ENCODE measurements at places on chromosomes 5 and 9.

GRCh38 chr5:66130493-66130892 is 13.6 kb upstream of the SREK1 start:
- DNase-seq: no peak

DNA sequence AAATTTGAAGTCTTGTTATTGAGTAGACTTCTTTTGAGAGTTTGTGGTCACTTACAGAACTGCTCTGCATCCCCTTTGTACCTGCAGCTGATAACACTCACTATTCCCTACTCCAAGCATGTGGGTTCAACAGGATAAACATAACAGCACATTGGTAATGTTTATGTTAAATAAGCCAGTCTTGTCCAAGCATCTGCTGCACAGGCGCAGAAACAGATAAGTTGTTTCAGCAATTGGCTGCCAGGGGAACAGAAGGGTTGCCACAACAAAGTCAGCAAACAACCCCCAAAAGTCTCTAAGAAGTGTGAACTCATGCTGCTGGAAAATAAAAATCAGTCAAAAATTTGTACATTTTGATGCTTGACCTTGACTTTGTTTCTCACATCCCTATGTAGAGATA is 174.6 kb downstream of the GDNF start:
- no peak for DNase-seq

DNA sequence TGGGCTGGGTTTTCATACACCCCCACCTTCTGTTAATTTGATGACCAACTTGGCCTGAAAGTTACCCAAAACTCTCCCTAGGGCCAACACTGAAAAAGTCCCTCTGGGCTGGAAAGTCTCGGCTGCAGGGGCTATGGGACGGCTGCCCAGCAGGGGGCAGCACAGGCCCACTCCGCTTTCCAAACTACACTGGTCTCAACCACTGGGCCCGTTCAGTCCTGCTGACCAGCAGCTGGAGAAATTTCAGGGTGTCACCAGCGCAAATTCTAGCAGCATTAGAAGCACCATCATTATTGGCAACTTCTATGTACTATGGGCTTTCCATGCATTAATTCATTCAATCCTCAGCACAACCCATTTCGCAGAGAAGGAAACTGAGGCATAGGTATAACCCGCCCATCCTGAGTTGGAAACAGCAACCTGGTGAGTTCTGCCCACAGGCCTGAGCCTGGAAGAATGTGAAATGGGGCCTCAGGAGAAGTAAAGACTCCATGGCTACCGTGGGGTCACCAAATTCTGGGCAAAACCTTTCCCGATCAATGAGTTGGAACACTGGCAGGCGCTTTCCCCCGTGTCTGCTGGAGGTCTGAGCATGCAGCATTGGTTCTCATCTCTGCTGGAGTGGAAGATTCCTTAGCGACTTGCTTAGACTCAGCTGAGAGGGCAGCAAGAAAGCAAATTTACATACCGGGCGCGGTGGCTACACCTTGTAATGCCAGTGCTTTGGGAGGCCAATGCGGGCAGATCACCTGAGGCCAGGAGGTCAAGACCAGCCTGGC is 9.7 kb downstream of the ORM2 start:
- peak; percentile 50 for DNase-seq

DNA sequence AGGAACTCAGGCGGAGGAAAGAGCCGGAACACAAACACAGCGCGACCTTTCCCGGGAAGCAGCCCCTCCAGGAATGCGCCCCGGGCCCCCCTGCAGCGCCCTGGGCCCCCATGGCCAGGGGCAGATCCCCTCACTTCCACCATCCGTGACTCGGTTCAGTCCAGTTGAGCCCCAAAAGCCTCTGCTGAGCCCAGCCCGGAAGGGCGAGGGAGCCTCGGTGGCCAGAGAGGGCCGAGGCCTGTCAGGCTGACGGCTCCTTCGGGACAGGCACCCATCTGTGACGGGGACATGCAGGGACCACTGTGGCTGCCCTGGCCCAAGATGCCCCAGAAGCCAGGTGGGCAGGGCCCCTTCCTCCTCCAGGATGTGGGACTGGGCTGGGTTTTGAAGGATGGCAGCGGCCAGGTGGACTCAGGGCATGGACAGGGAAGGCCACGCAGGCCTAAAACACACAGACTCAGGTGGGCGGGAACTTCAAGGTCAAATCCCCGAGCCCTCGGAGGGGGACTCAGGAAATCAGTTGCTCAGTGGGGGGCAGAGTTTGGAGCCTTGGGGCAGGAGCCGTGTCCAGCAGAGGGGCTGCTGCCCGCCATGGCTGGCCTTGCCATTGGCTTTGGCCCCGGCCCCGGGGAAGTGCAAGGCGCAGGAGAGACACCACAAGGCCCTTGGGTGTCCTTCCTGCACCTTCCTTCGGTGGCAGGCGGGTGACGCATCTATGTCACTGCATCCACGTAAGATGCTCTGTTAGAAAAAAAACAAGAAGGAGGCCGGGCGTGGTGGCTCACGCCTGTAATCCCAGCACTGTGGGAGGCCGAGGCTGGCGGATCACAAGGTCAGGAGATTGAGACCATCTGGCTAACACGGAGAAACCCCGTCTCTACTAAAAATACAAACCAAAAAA is 29.7 kb upstream of the ABO start:
- no peak for DNase-seq

- no peak for DNase-seq
Measured at GRCh38 chr5:114390431-114390830, 28.6 kb downstream of the KCNN2 start.

GRCh38 chr5:9040475-9040874 is 505.4 kb downstream of the SEMA5A start:
- no peak for DNase-seq

- DNase-seq: no peak
Measured at GRCh38 chr9:106478312-106478711, 384.7 kb upstream of the ZNF462 start.

DNA sequence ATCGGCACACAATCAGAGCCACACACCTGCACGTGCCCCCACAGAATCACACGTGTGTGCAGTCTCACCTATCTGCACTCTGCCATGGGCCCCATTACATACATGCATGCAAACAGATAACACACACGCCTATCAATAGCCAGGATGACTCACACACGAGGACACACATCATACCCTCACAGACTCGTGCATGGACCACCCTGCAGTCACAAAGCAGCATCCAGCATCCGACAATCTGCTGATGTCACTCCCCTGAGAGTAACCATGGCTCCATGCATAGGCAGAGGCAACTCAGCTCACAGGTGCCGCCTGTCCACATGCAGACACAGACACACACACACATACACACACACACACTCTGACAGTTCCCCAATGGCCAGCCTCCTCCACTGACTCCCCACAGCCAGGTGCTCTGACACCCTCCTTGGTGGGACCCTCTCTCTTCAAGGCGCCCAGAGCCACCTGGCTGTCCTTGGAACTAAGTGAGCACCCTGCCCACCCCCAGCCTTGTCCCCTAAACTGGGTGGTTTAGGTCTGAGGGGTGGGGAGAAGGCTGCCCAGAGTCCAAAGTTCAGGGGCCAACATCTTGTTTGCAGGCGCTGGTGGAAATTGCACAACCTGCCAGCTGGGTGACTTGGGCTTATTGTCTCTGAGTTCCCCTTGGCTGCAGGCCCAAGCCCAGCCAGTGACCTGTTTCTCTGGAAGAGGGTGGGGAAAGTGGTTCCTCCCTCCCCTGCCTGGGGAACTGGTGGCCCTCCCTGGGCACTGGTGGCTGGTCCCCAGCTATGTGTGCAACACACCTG is 34.6 kb upstream of the NEK6 start:
- DNase-seq: no peak

DNA sequence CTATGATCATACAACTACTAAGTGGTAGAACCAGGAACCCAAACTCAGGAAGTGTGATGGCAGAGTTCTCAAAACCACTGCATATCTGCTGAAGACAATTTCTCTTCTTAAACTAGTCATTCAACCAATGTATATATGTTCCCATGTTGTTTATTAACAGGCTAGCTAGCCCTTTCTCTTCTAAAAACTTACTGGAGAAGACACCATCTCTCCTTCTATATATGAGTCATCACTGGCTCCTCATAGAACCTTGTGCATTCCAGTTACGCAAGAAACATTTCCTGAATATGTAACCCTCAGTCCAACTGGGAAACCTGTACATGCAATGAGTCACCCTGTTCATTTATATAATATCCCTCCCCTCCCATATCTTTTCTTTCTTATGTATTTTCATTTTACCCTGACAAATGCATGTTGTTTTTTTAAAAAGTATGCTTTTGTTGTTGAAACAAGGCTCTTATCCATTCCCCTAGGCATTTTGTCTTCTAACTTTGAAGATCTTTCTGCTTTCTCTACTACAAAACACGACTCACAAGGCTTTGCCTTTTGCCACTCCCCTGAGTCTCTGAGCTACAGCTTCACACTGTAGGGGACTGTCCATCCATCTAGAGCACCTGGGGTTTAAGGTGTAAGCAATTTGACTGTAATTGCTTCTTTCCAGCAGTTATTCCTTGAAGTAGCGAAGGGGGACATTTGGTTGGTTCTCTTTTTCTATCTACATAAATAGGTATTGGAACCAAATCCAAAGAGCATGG is 119.5 kb downstream of the ANXA1 start:
- DNase-seq: no peak

DNA sequence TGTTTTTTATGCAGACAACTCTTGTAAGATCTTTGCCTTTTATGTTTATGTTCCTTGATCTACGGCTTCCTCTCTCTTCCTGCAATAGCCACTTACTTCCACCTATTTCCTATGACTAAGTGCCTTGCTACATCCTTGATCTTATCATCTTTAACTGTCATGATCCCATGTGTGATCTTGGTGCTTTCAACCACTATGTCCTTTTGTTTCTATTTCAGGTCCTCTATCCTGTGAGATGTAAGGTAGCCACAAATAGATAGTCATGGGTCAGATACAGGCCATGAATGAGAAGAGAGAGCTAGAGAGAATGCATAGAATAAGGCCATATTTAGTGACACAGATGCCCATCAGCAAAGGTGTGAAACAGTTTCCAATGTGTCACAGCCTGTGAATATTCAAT is 243.6 kb upstream of the HAPLN1 start:
- no peak for DNase-seq

GRCh38 chr5:176489077-176489476 is 40.9 kb downstream of the FAF2 start:
- no peak for DNase-seq

- no peak for DNase-seq
Measured at GRCh38 chr5:127290019-127290945, at the start of gene MEGF10. Gene MEGF10 (plus strand): TSS chr5:127290796. CDS start chr5:127331309, 40,513 bp downstream.

- DNase-seq: no peak
Measured at GRCh38 chr5:88727705-88728313, 155.2 kb downstream of the MEF2C start.

- DNase-seq: no peak
Measured at GRCh38 chr5:143231416-143231815, 172.1 kb downstream of the NR3C1 start.

- DNase-seq: no peak
Measured at GRCh38 chr5:144315994-144316634, 145.4 kb downstream of the KCTD16 start.

DNA sequence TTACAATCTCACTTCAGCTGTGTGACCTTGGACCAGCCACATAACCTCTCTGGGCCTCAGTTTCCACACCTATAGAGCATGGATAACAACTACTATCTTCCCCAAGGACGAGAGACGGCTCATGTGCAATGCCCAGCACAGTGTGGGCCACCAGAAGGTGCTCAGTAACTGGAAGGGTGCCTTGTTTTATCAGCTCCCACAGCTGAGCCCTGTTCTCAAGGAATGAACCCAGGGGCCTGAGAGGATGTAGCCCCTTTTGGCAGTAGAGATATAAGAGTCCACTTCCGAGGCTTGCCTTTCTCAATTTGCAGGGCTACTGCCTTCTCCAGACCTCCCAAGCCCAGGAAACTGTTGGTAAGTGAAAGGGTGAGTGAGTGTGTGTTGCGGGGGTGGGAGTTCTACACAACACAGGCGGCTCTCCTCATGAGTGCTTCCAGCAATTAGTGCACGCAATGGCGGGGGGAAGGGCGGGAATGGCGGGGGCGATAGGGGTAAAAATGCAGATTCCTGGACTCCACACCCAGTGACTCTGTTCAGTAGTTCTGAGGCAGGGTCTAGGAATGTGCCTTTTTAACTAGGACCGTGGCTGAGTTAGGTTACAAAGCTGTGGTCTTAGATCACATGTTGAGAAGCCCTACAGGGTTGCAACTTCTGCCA is 185.1 kb downstream of the FSTL4 start:
- no peak for DNase-seq

DNA sequence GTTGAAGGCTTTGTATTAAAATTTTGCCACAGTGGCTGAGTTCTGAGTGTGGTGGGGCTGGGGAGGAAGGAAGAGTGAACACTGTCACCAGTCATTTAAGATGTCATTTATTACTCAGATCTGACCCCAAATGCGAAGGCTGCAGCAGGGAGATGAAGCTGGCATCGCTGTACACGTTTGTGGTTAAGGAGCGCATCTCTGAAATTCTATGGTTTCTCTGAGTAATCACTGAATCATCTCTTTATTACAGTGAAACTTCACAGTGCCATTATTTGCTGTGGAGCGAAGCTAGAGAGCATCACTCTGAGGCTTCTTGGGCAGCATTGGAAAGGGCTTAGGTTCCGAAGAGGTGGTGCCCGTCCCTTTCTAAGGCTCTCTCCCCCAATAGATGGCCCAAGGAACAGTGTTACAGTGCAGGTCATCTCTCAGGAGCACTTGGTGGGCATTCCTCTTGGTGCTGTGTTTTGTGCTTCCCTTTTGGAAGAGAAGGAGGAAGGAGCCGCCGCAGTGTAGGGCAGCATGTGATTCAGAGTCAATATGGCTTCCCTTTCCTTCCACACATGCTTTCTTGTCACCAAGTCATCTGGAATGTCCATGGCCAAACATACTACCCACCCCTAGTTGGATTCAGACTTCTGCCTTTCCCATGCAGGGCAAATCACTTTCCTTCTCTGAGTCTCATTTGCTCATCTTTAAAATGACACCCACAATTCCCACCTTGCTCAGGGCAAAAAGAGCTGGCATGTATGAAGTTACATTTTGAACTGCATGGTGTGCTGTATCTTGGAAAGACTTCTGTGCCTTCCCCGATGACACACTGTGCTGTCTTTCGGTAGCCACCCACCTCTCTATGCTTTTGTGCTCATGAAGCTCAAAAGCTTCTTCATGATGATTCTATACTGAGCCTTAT is 9.3 kb upstream of the TEX48 start:
- no peak for DNase-seq

GRCh38 chr9:124218987-124219461 is 38.7 kb upstream of the NEK6 start:
- no peak for DNase-seq

- no peak for DNase-seq
Measured at GRCh38 chr9:129012893-129013448, 15.2 kb downstream of the SH3GLB2 start.

GRCh38 chr9:115275753-115276152 is 157.8 kb upstream of the TNC start:
- DNase-seq: no peak

GRCh38 chr5:164753434-164753833 is 1248.0 kb downstream of the MAT2B start:
- DNase-seq: no peak

- no peak for DNase-seq
Measured at GRCh38 chr5:38613992-38614836, 57.8 kb upstream of the LIFR start.

All from stimulated activated CD8-positive, alpha-beta memory T cell treated with anti-CD3 and anti-CD28 coated beads, Interleukin-4, amount 100 ng/mL, for 24 hours (primary cell).